ENCODE measurements at places on chromosomes 7 and 10.

- DNase-seq, result peak; percentile 32
Observed at GRCh38 chr10:97714401-97715258, 1.1 kb downstream of the MARVELD1 start.

- peak; percentile 91 for DNase-seq
Observed at GRCh38 chr7:977326-978048, 2.1 kb upstream of the COX19 start.

DNA sequence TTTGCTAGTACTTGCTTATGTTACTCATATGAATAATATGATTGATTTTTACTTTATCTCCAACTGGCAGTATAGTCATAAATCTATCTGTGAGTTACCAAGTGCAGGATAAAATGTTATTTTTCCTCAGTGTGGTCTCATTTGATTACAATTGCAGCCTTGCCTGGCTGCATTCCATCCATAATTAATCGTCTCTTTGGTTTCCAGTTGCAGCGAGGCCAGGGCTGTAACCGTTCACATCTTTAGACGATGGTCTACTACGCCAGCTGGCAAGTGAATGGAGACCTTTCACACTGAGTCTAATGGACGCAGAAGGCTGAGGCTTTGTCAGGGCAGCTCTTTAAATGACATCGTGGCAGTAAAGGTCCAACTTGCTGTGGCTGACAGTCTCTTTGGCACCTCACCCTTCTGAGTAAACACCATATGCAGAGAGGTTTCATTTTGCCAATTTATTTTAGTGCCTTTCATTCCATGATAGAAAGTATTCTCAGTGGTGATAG lies 84.0 kb downstream of the ARL4A start:
- DNase-seq, result peak; percentile 78

- DNase-seq, result peak; percentile 36
Observed at GRCh38 chr7:121798896-121799295, 74.1 kb upstream of the PTPRZ1 start.

DNA sequence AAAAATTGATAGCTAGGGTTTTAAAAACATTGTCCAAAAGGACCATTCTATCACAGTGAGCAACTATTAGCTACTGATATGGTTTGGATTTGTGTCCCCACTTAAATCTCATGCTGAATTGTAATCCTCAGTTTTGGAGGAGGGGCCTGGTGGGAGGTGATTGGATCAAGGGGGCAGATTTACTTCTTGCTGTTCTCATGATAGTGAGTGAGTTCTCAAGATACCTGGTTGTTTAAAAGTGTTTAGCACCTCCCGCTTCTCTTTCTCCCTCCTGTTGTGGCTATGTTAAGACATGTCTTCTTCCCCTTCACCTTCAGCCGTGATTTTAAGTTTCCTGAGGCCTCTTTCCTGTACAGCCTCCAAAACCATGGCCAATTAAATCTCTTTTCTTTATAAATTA lies 500.4 kb upstream of the POT1 start:
- no peak for DNase-seq

- no peak for DNase-seq
Observed at GRCh38 chr7:108358553-108358952, 97.7 kb downstream of the NRCAM start.

GRCh38 chr7:152664636-152665035 lies 11.3 kb downstream of the XRCC2 start:
- no peak for DNase-seq

- no peak for DNase-seq
Observed at GRCh38 chr7:19111474-19112273, 5.8 kb downstream of the TWIST1 start.

DNA sequence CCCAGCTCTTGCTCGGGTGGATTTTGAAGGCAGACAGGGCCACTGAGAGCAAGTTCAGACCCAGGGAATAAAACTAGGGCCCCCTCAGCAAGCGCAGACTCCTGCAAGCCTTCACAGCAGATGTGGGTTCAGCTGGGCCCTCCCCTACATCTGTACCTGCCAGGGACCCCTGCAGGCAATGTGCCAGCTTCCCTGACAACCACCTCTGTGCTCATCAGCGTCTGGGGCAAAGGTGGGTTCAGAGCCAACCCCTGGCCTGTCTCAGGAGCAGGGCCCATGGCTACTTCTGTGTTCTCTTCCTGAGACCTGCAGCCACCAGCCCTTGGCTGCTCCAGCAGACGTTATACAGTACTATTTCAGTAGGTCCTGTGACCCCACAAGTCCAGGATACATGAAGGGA lies 189.5 kb downstream of the DIP2C start:
- no peak for DNase-seq

GRCh38 chr7:157693071-157693520 lies 356.3 kb downstream of the DNAJB6 start:
- DNase-seq, result no peak

GRCh38 chr7:25857376-25858067 lies 294.5 kb upstream of the NFE2L3 start:
- DNase-seq, result no peak

DNA sequence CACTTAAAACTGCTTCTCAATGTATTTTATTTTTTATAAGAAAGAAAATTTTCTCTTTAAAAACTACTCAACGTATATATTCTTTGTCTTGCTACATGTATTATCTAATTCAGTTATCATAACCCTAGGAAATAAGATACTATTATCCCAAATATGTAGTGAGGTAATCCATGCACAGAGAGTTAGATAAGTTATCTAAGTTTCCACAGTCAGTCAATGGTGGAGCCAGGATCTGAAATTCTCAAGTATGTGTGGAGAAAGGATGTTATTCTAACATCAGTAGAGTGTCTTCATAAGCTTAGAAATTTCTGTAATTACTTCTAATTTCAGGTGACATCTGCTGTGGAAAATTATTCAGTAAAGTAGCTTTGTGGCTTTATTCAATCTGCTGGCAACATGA lies 239.9 kb downstream of the CSTF2T start:
- no peak for DNase-seq

- DNase-seq, result no peak
Observed at GRCh38 chr10:26711324-26711723, 13.8 kb downstream of the PDSS1 start.

DNA sequence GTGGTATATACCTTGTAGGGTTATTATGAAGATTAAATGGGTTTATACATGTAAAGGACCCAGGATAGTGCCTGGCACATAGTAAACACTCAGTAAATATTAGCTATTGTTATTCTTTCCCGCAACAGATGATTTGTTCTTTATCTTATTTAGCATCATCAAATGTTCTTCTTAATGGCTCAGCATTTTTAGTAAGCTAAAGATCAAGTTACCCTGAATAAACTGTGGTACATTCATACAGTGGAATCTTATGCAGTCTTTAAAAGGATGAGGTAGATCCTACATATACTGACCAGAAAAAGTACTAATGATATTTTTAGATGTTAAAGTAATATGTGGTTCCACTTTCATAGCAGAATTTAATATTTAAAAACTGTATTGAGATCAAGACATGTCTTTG lies 65.4 kb downstream of the ST7 start:
- DNase-seq, result no peak

DNA sequence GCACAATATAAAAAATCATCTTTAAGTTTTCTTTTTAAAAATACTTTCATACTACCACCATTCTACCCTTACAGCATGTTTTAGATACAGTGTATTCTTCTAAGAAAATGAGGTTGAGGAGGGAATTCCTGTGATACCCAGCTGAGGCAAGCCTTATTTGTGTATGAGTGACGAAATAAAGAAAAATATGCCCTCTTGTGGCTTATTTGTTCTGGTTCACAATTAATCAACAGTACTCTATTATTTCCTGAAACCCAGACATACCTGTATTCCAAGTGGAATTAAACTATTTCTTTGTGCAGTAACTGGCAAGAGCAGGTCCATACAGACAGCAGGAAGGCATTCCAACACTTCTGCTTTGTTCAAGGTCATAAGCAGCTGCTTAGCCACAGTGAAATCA lies 4.5 kb upstream of the SEMA3D start:
- no peak for DNase-seq

- no peak for DNase-seq
Observed at GRCh38 chr7:129919492-129919891, 33.3 kb downstream of the UBE2H start.

GRCh38 chr10:103493362-103493915 lies at the start of gene NEURL1:
TSS of gene NEURL1 (plus strand) at chr10:103493705. CDS start at chr10:103494388, 683 bp downstream.
- DNase-seq, result peak; percentile 36

GRCh38 chr7:44977959-44978335 lies 868 bp downstream of the MYO1G start:
- DNase-seq, result no peak

- DNase-seq, result no peak
Observed at GRCh38 chr10:75723319-75723980, 292.0 kb downstream of the LRMDA start.

DNA sequence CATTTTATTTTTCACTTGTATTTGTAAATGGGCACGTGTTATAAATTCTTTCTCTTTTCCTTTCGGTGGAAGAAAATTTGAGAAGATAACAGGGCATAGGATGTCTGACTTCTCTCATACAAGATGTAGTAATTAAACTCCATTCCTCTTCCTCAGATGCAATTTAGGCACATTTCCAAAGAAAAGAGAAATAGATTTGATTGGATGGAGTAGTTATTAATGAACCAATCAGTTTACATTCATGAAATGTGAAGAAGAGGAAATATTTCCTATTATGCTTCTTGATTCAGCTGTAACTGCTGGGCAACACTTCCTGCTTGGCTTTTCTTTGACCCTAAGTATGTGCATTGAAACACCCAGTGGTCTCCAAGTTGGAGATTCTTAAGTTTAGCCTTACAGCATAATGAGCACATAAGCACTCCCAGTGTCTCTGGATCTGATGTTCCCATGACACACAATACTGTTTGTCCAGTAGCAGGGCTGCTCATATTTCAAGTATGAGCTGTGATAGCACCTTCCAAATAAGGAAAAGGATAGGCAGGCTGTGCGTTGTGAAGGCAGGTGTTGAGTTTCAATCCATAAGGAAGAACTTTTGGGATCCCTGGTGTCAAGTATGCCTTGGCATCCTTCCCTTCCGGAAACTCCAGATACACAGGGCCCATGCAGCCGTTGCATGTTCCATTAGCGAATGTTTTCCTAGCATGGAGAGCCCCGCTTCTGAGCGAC lies 33.4 kb upstream of the COBL start:
- no peak for DNase-seq

DNA sequence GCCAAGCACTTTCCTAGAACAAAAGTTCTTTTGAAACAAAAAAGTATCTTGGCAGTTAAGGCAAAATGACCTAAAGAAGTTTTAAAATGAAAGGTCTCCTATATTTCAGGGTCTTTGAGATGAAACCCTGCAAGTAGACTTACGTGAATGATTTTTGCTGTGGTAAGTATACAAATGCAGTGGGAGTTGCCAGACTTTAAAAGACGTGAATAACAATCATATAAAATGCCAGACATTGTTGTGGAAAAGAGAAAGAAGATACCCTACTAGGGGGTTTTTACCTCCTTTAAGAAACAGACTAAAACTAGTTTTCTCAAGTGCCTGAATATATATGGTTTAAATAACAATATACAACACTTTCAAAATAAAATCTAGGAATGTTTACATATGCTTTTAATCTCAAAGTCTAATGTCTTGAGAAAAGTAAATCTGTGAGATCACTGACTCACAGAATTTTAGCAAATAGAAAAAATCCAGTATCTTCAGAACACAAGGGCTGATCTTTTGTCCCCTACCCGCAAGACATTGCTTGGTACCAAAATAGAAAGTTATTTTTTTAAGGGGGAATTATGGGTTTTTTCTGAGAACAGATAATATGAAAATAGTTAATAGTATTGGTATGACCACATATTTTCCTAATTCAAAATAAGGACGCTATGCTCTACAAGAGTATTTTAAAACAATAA lies 29.5 kb downstream of the LRRC17 start:
- no peak for DNase-seq

GRCh38 chr7:43747328-43748105 lies 11.0 kb upstream of the BLVRA start:
- DNase-seq, result no peak

- no peak for DNase-seq
Observed at GRCh38 chr10:17022896-17023295, 106.7 kb downstream of the CUBN start.

DNA sequence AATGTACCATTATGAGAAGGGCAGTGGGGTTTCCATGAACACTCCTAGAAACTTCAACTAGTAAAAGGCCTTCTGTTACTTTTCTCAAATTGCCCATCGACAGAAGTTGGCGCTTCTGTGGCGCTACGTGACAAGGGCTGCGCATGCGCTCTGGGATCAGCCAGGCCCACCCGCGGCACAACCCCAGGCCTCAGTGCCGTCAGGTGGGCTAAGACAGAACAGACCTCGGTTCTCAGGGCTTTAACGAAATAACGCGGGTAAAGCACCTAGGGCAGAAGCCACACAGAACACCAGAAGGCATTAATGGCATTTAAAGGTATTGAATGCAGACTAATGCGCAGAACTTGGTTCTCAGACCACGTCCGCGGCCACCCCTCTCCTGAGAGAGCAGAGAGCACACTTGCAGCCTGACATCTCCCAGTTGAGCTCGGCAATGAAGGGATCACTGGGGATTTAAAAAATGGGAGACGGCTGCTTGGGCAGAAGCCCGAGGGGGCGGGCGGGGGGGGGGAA lies 67.6 kb upstream of the CTNNA3 start:
- DNase-seq, result peak; percentile 89

DNA sequence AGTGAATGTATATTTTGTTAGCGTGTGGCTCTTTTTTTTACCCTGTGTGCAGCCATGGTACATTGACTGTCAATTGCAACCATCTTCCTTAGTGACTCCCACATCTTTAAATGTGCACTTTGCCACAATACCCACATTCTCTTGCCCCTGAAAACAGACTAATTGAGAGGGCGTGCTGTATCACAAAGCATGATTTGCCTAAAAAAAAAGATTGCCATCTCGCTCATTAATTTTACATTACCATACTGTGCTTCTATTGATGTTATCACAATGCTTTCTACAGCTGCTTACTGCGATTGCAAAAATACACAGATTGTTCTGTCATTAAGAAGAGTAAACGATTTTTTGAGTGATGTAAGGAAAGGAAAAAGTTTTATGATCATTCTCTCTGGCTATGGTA lies 613.1 kb upstream of the NRP1 start:
- DNase-seq, result no peak

DNA sequence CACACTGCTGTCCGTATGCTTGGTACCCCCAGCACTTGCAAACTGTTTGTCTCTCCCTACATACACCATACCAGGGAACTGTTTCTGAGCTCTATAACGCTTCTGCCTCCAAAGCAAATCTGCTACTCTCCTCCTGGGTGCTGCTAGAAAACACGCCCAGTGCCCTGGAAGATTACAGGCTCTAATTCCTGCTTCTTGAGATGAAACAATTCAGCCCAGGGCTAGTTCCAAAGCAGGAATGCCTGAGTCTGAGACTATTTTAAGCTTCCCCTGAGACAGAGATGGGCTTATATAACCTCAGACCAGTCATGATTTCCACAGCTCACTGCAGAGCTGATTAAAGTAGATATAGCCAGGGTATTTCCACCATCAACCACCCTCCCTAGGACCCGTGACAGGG lies 327.1 kb downstream of the GPR158 start:
- DNase-seq, result no peak

GRCh38 chr10:47019155-47020145 lies 108.2 kb downstream of the PTPN20 start:
- no peak for DNase-seq

DNA sequence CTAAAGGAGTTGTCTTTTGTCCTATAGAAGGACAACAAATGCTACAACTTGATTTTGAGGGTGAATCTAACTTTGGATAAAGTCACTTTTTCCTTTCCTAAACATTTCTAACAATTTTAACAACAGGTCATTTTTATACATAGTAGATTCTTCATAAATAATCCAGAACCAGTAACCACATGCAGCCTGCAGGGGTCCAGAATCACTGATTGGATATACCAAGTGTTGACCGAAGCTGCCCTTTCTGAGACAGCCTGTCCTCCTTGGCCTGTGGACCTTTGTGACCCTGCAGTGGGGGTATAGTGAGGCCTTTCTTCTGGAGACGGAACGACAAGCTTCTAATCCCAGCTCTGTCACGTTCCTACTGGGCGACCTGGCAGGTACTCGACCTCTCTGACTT lies 34.8 kb upstream of the LAMB4 start:
- no peak for DNase-seq

Measured in Ammon's horn (tissue), 1 donor.